ENCODE measurements at places on chromosomes 12 and 14.

- DNase-seq = no peak
These were observed 5.9 kb upstream of the DEGS2 start for GRCh38 chr14:100165376-100165775.

- DNase-seq = peak; percentile 25
These were observed 2.3 kb downstream of the SPATS2 start for GRCh38 chr12:49369411-49370145.

DNA sequence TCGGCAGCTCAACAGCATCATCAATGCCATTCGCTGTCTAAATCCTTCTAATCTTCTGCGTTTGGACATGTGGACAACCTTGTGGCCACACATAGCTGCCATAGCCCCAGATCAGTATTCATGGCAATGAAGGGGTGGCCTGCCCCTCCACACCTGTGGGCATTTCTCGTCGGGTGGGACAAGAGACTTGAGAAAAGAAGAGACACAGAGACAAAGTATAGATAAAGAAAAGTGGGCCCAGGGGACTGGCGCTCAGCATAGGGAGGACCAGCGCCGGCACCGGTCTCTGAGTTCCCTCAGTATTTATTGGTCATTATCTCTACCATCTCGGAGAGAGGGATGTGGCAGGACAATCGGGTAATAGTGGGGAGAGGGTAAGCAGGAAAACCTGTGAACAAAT lies 42.3 kb downstream of the MAGOHB start:
- DNase-seq = no peak

DNA sequence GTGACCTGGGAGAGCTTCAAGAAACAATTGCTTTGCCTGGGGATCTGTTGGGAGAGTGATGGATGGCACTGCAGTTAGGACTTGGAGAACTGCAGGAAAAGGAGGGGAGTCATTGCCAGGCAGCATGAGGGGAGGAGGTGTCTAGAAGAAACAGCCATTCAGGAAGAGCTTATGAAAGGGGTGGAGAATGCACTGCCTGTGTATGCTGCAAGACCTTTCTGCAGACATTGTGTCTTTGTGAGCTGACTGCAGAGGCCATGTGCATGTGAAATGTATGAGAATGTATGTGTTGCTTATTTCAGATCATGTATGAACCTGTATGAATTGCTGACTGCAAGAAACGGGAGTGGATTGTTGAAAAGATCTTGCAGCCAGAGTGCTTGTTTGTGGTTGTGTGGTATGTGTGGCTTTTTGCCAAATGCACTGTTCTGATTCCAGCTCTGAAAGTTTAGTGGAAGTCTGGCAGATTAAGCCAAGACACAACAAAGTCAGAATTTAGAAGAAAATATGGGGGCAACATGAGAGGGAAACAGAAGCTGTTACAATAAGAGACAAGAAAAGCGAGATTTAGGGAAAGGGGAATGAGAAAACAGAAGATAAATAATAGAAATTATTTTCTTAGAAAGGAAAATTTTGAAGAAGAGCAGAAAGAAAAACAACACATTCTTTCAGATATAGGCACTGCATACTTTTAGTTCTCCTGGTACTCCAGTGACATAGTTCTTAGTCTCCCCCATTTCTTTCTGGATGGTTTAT lies 9.8 kb upstream of the RIMKLB start:
- DNase-seq = no peak

DNA sequence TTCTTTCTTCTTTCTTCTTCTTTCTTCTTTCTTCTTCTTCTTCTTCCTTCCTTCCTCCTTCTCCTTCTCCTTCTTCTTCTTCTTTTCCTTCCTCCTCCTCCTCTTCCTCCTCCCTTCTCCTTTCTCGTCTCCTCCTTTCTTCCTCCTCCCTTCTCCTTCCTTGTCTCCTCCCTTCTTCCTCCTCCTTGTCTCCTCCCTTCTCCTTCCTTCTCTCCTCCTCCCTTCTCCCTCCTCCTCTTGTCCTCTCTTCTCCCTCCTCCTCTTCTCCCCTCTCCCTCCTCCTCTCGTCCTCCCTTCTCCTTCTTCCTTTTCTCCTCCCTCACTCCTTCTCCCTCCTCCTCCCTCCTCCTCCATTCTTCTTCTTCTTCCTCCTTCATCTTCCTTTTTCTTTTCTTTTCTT lies 44.5 kb downstream of the NUBPL start:
- no peak for DNase-seq

DNA sequence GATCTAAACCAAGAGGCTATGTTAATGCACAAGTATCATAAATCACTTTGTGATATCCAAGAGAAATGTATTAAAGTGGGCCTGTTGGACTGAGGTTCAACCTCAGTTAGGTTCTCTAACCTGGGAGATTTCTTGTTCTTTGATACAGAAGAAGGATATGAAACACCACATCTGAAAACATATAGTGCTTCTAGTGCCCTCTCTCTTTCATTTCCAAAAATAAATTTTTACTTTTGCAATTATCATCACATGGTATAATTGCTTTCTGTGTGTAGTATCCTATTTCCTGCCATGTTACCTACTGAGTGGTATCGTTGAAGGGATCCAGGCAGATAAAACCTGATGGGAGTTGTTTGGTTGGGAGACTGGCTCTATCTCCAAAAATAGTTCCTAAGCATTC lies 264.9 kb downstream of the CCER1 start:
- no peak for DNase-seq

DNA sequence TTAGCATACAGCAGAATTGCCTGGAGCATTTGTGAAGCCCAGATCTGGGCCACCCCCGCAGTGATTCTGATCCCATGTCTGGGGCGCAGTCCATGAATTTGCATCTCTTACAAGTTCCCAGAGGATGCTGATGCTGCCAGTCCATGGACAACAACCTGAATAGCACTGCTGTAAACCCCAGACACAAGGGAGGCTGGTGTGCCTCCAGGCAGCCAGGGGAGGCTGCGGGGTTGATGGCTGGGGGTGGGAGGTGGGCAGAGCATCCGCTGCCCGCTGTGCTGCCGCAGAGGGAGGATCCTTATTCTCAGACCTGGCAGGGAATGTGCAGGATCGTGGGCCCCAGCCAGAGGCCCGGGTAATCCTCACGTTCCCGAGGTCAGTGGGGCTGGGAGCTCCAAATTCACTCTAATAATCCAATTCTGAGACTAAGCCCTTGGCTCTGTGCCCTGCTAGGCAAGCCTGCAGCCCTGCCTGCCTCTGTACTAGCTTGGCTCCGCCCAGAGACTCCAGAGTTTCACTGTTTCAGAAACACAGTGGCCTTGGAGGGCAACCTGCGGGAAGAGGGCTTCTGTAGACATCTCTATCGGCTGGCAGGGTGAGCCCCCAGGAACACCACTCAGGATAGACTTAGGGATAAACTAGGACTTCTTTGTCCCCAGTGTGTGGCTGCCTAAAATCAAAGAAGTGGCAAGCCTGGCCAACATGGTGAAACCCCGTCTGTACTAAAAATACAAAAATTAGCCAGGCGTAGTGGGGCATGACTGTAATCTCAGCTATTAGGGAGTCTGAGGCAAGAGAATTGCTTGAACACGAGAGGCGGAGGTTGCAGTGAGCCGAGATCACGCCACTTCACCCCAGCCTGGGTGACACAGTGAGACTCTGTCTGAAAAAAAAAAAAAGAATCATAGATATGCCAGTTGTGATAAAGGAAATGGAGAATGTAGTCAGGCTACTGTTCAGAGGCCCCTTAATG lies 17.8 kb upstream of the MLEC start:
- no peak for DNase-seq

DNA sequence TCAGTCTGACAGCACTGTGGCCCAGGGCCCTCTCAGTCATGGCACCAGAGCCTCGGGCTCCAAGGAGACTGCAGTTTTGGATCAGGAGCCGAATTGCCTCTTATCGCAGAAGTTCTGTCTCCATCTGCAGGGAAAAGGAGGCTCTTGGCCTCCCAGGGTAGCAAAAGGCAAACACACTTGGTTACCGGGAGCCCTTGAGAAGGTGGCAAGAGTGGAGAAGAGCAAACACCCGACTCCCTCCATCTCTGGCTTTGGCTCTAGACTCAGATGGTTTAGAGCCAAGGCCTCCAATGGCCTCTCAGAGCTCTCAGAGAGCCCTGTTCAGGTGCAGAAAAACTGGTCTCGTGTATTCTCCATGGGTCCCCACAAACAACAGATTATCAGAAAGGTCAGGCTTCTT lies 44.6 kb downstream of the NINJ2 start:
- DNase-seq = no peak

DNA sequence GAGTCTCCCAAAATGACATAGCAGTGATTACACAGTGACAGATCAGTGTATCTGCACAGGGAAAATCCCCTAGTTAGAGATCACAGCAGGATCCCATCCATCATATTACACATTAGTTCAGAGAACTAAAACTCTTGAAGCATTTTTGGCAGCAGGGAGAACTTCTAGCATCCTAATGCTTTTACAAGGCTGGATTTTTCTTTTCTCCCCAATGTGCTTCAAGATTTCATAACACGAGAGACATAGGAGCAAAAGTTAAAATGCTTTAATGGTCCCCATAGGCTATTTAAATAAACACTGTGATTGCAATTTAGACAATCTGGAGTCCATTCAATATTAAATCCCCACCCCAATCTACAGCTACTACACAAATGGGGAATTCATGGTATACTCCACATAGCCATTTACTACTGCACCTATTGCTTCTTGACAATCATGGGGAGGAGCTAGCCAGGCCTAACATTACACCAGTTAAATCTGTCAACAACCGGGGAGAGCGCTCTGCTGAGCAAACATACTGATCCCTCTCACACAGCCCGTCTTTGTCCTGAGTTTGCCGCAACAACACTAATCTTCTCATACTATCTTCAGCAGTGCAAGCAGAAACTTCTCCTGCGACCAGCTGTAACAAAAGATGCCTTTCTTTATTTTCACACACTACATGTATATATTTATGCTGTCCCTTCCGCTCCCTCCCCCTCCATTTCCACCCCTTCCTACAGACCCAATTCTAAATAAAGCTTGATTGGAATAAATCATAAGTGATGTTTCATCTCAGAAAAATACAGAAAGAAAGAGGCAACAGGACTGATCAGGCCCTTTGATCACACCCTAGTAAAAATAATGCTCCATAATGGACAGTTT lies 120.3 kb upstream of the SOX5 start:
- DNase-seq = peak; percentile 85

DNA sequence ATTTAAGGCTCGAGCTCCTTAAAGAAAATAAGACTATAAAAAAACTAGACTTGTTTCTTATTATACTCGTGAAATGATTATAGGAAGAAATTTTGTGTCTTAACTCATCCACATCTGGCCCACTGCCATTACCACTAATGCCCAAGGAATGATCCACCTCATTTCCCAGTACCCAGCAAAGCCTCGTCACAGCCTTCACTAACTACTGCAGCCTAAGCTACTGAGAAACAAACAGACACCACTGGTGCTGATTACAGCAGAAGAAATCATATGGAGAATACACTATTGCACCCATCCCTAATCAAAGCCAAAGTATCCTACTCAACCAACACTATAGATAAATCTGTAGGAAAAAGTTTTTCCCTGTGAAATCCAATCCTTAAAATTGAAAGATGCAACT lies 205.3 kb upstream of the NAV3 start:
- DNase-seq = no peak

DNA sequence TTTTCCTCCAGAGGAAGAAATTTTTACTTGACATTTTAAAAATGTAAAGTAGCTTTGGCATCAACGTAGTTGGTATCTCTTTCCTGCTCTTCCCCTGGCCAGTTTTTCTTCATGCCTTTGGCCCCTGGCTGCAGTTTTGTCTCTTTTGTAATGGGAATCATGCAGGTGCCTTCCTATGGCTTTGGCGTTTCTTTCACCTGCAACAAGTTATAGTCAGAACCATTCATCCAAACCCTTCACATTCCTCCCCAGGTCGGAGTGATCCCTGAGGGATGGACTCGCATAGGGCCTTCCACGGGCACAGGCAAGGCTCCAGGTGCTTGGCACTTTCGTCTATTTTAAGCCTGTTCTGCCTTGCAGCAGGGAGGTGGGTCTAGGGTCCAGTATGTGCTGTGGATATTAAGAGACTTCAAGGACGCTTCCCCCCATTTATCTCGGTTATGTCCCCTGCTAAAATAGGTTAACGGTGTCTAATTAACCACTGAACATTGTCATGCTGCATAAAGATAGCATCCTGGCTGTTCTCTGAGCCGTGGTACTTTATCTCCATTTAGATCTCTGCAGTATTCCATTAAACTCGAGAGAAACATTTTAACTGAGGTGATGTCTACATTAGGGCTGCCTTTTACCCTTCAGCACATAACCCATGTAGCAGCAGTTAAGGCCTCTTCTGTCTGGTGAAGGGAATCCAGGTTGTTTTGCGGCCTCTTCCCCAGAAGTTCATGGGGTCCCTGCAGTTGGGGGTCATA lies 66.3 kb downstream of the IFT43 start:
- no peak for DNase-seq

DNA sequence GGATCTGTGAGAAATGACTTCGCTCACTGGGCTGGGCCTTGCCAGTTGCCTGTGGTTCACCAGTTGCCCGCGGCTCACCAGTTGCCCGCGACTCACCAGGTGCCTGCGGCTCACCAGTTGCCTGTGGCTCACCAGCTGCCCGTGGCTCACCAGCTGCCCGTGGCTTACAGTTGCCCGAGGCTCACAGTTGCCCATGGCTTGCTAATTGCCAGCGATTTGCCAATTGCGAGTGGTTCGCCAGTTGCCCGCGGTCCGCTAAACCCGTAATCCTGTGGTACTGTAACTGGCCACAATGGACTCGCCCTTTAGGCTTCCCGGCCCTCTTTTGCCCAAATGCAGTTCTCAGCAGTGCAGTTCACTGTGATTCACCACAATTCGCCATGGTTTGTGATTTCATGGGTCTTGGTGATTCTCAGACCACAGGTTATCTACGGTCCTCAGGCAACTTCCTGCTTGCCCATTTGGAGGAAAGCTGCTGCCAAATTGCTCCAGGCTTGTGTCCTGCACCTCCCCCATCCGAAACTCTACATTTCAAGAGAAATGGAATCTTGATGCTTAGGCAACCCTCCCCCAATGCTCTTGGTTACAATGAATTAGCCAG lies 15.0 kb upstream of the MEG3 start:
- DNase-seq = no peak

DNA sequence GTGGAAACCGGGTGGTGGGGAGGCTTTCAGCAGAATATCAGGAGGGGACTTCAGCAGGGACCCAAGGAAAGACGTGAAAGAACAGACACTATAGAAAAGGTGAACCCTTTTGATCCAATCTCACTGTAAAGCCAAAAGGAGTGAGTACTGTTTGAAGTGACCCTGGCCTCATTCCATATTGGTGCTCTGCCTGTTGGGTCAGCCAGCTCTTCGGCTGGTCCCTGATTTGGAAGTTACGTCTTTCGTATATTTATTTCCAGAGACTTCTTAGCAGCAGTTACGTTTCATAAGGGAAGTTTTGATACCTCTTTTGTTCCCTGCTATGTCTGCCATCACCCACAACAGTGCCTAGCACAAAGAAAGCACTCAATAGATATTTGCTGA lies 21.9 kb downstream of the WNT5B start:
- no peak for DNase-seq

GRCh38 chr12:85733984-85734383 lies 102.2 kb downstream of the RASSF9 start:
- no peak for DNase-seq

- no peak for DNase-seq
These were observed 26.3 kb downstream of the PDE6H start for GRCh38 chr12:14999021-14999694.
